ENCODE measurements at places on chromosomes 6 and 20.

DNA sequence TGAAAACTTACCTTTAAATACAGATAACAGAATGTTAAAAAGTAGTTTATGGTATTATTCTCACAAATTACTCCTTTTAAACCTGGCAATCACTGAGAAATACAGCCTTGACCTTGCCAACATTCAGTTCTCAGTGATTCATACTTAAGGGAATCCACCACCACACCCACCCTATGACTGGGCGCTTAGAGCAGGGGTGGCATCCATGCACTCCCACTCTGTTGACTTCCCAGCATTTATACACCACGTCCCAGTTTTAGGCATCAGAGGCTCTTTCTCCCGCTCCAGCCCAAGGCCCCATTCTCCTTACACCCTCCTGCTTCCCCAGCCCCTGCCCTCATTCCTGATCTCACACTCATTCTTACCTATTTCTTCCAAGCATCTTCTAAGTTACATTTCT is 16.3 kb downstream of the TRAF3IP2 start:
- DNase-seq, result peak; percentile 80

- DNase-seq, result no peak
Observed at GRCh38 chr6:106318851-106319250, 6.7 kb downstream of the ATG5 start.

GRCh38 chr6:15901141-15902115 is 227.5 kb upstream of the MYLIP start:
- DNase-seq, result no peak

- DNase-seq, result peak; percentile 75
Observed at GRCh38 chr6:292506-293192, 362 bp downstream of the DUSP22 start.

DNA sequence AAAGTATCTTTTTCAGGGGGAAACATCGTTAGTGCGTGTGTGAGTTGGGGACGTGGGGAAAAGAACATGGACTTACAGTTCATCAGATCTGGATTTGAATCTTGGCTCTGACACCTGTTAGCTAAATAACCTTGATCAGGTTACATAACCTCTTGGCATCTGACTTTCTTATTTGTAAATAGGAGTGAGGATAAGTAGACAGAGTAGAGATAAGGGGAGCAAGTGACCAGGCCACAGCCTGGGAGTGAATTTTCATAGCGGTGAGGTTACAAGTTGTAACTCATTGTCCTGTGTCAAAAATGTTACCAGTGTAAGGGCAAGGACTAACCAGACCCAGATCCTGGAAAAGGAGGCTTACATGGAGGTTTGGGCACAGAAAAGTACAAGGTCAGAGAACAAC is 733.5 kb upstream of the MMS22L start:
- no peak for DNase-seq

DNA sequence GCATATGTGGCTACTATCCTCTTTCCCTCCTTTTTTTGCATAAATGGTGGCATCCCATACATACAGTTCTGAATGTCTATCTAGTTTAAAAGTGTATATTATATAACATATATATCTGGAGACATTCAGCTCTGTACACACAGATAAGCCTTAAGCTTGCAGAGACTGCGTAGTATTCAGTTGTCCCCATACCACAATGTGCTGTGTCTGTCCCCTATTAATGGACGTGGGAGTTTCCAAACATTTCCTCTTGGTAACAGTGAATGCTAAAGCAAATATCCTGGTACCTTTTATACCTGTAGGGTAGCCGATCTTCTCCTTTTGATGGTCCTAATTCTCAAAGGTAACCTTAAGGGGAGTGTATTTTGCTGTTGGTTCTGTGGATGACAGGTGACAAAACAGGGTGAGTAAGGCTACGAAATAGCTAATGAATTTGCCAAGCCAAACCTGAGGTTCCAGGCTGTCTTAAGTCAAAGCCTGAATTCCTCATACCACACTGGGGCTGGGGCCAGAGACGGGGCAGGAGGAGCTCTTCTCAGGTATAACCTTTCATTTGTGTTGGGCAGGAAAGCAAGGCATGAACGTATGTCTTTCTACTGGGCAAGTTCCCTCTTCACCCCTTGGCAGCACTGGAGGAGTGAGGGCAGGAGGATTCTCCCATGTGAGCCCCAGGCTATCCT is 7.8 kb upstream of the C2 start:
- no peak for DNase-seq

GRCh38 chr20:34654207-34654744 is 22.6 kb downstream of the PIGU start:
- no peak for DNase-seq

GRCh38 chr6:27531772-27532459 is 59.0 kb upstream of the ZNF184 start:
- no peak for DNase-seq

DNA sequence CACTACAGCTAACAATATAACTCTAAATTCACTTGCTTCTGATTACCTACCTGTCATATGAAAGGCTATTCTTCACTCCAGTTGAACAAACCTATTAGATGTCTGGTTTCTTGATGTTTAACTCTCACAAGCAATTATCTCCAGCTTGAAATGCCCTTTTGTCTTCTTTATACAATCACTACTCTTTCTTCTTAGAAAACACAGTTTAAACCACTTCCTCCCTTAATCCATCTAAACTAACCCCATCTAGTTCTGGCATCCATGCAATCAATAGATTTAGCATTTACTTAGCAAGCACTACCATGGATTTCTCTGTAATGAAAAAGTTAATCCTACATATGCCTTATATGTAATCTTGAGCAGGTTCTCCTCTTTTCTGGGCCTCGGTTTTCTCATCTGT is 127.3 kb downstream of the ATXN1 start:
- DNase-seq, result no peak

DNA sequence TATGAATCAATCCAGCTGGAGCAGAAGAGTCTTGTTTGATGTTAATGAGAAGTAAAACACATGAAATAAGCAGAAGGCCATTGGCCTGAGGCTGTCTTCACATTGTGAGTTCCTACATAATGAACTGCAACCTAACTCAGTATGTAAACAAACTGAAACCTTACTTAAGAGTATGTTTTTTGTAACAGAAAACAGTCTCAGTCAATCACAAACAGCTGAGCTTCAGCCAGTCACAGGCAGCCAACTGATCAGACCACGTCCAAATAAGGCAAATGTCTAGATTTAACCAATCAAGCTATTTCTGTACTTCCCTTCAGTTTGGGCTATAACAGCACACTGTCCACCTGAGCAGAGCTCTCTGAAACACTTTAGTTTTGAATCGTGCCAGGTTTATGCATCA is 234.7 kb downstream of the TRDN start:
- no peak for DNase-seq

- no peak for DNase-seq
Observed at GRCh38 chr6:144633886-144634285, 348.8 kb downstream of the UTRN start.

DNA sequence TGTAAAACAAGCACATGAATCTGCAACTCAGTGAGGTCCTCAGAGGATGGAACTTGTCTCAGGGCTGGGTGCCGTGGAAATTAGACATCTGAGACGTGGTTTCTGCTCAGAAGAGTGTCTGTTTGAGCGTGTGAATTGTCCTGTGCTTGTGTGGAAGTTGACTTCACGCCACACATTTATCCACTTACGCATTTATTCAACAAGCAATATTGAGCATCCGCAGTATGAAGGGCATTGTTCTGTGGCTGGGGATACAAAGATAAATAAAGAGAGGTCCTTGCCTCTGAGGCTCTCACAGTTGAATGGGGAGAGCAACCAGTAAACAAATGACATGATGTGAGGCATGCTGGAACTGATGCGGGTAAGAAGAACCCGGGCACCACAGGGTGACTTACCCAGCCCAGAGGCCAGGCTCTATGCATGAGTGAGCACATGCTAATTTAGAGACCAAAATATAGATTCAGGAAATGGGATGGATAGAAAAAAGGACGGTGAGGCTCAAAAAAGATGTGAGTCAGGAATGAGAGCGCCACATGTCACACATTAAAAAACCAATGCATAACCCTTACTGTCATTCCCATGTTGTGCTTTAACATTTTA is 60.4 kb downstream of the SOBP start:
- DNase-seq, result no peak

DNA sequence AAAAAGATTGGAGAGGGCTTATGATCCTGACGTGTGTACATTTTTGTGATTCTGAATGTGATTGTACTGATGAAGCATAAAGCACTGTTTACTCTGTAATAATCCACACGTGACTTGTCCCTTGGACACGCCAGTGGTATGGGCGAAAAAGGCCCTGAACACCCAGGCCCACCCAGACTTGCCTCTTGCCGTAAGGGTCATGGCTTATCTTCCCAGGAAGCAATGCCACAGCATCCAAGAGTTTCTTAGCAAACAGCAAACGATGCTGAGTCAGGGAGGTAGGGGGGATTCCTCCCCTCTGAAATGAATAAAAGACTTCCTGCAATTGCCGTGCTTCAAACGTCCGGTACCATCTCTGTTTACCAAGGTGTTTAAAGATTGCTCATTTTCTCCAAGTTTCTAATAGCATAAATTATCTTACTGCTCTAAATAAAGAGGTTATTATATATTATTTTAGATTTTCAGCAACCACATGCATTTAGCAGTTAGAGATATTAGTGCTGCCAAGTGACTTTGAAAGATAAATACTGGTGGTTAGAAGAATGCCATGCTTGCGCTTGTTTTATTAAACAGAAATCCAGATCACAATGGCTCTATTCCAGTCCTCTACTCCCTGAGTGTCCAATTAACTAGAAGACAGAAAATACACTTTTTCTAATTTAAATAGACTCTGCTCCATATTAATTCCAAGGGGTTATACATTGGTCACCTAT is 212.8 kb upstream of the CST7 start:
- no peak for DNase-seq

DNA sequence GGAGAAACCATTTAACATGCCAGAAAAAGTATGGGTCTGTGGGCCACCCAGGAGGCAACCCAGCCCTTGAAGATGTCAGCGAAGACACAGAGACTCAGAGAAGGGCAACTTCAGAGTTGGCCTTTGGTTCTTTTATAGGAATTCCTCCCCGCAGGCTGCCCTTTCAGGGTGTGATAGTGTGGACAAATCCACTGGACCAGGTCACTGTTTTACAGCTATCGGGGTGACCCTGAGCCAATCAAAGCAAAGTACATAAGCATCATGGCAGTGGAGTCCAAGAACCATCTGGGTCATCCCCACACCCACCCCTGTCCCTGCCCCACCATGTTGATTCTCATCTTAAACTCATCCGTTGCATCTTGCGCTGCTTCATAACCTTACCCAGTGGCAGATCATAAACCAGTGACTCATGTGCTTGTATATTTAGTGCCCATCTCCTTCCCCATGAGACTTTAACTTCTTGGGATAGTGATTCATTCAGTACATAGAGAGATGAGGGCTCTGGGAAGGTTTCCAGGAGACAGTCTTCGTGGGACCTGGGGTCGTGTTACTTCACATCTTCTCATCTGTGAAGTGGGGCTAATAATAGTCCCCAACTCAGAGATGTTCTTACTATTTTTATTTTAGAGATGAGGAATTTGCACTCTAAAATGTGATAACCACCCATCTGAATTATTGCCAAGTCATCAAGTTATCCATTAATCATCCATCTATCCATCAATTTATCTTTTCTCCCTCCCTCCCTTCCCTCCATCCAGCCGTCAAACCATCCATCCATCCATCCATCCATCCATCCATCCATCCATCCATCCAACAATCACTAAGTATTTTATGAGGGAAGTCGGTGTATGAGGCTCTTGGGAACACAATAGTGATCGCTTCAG is 51.0 kb downstream of the EDN3 start:
- no peak for DNase-seq

- no peak for DNase-seq
Observed at GRCh38 chr20:63091901-63092659, 85.3 kb upstream of the BHLHE23 start.

- no peak for DNase-seq
Observed at GRCh38 chr20:2626853-2627541, 25.4 kb upstream of the NOP56 start.

DNA sequence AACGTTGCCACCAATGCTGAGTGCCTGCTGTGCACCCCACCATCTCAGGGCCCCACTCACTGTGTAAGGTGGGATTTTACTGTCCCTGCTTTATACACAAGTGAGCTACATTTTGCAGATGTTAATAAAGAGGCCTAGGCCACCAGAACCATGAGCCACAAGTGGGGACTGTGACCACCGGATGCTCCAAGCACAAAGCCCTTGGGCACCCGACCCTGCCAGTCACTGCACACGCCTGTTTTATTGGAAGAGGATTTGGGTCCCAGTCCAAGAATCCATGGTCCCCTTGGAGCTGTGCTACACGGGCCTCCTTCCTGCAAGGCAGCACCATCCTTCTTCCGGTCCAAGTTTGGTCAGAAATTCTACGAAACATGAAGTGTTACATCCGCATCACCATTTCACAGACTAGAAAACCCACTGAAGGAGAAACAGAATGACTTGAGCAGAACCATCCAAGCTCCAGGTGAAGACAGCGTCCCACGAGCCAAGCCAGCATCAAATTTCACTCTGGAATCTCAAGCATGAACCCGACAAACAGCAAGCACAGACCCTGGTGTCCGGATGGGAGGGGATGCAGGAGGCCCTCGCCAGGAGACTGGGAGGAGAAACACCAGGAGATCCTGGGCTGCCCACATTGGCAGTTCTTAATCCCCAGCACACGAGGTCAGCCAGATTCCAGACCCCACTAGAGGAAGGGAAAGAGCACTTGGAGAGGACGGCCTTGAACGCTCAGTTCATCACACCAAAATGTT is 226.9 kb downstream of the DLL1 start:
- peak; percentile 47 for DNase-seq

GRCh38 chr6:92521553-92521952 is 897.8 kb downstream of the EPHA7 start:
- no peak for DNase-seq

DNA sequence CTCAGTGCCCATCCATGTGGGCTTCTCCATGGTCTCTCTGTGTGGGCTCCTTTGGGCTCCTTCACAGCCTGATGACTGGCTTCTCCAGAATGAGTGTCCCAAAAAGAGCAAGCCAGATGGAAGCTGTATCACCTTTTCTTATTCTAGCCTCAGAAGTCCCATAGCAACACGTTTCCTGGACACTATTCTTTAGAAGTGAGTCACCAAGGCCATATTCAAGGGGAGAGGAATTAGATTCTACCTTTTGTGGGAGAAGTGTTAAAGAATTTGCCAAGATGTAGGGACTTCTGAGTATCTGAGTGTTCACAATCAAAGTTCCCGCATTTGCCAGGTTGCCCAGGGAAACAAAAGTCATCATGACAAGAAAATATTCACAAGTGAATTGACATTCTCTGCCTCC is 20.7 kb upstream of the TBC1D22B start:
- DNase-seq, result no peak

- DNase-seq, result no peak
Observed at GRCh38 chr6:35922139-35922554, 1.2 kb upstream of the SRPK1 start.

DNA sequence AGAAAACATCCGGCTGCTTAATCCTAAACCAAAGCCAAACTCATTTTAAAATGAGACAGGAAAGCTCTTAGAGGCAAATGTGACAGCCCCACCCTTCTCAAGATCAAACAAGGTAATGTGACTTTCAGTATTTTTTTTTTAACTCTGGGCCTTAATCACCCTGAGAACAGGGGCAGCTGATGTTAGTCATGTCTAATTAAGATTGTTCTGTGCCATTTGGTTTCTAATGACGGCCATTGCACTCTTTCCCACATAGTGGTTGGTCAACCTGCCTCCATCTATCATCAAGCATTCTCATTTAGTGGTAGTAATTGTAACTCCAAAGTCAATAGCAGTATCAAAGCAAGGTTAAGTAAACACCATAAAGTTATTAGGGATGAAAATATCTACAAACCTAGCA is 191.6 kb upstream of the EXOC2 start:
- no peak for DNase-seq

Measured in right atrium auricular region (tissue), 2 donors.